Stimulated activated CD4-positive, alpha-beta T cell treated with anti-CD3 and anti-CD28 coated beads, Interleukin-4, amount 100 ng/mL, for 1 hour (primary cell): ENCODE measurements at places on chromosomes 1 and 21.

- DNase-seq: no peak
Measured at GRCh38 chr1:15031251-15031933, 122.2 kb upstream of the TMEM51 start.

DNA sequence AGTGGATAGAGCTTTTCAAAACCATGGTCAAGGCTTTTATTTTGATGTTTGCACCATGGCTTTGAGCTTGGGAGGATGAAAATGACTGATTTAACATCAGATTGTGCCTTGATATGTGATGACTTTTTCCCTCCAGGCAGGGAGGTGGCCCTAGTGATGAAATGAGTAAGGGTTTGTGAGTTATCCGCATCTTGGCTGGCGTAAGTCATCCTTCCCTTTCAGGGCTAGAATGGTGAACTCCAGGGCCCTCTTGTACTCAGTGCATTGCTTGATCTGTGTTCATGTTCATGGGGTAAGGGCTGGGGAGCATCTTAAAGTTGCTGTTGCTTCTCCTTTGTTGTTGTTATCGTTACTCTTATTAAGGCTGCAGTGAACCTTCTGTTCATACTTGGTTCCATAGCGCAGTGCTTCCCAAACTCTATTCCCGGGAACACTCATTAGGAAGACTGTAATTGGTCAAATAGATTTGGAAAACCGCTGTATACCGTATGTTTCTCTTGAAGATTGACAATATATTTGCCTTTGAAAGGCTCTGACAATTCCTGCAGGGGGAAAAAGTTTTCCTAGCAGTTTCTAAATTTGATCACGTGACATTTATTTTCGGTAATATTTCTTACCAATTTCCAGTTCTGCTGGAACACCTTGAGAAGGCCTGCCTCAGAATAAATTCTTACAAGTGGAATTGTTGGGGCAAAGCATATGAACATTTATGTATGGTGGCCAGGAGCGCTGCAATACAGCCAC lies 23.1 kb downstream of the GPR137B start:
- DNase-seq: no peak

- no peak for DNase-seq
Measured at GRCh38 chr1:178066908-178067614, 26.8 kb upstream of the RASAL2 start.

GRCh38 chr1:246445503-246445902 lies 61.6 kb downstream of the SMYD3 start:
- no peak for DNase-seq

DNA sequence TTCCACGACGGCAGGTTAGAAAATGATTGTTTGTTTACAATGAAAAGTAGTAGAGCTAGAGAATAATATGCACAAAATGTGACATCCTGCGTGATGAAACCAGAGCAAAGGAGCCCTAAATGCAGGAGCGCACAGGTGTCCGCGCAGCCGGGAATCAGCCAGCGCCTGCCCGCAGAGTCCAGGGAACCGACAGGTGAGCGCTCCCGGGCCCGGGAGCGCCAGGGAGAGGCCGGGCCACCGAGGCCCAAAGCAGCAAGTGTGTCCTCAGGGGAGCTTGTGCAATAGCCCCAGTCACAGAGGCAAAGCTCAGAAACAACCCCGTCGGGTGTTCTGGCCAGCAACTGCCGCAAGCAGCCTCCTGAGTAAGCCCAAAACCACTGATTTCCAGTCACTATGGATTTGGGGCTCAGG lies 789 bp upstream of the GALE start:
- no peak for DNase-seq

DNA sequence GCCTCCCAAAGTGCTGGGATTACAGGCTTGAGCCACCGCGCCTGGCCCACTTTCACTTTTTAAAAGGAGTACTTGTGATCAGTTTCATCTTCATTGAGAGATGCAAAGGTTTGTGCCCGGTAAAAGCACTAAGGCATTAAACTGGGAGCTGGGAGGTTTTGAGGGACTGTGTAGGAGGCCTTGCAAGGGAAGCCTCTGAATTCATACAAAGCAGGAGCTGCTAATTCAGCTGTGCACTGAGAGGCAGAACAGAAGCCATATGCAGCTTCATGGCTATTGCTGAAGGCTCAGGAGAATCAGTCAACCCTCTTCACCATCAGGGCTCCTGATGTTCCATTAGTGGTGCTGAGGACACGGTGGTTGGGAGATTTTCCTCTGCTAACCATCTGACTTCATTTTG lies 77.7 kb downstream of the GPR88 start:
- no peak for DNase-seq

- no peak for DNase-seq
Measured at GRCh38 chr1:182279724-182280503, 111.7 kb downstream of the GLUL start.

DNA sequence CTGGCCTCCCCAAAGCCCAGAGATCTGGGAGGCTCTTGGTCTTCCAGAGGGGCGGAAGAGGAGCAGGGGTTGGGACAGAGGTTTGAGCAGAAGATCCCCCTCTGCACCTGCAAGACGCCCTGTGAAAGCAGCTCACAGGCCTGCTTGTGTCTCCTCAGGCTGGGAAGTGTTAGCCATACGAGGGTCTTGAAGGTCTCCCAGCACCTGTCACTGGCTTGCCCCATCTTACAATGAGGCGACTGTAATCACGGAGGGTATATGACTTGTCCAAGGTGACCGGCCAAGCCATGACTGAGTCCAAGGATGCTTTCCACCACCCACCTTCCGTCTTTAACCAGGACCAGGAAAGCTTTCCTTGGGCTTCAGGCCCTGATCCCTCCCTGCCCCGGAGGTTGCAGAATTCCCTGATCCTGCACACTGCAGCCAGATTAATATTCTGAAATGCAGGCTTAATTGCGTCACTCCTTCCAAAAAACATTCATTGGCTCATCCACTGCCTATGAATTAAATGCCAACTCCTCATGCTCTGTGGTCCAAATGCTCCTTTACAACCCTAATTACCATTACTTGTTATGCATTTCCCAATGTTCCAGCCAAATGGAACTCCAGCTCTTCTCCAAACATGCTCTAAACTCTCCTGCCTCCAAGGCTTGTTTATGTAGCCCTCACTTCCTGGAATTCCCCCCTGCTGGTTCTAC lies 64.0 kb downstream of the DDX20 start:
- no peak for DNase-seq

DNA sequence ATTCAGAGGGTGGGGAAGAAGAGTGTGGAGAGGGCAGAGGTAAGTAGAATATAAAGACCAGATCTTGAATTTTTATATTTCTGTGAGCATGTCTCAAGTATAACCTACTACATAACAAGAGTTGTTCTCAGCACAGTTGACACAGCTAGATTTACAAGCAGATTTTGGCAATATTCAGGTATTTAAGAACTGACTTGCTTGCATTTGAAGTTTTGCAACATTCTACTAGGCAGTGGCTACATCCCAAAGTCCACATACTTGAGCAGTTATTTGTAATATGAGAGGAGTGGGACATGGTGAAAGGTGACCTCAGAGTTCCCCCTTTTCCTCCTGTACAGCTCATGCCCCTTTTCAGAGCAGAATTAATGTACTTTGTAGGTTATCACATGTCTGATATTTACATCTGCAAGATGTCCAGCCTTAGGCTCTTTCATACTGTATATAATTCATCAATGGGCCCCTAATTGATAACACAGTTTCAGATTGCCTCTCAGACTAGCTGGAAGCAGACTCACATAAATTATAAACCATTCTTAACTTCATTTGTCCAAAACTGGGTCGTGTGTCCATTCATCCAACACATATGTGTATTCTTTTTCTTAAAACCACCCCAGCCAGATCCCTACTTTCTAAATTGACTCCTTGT lies 136.7 kb upstream of the RAVER2 start:
- DNase-seq: no peak

DNA sequence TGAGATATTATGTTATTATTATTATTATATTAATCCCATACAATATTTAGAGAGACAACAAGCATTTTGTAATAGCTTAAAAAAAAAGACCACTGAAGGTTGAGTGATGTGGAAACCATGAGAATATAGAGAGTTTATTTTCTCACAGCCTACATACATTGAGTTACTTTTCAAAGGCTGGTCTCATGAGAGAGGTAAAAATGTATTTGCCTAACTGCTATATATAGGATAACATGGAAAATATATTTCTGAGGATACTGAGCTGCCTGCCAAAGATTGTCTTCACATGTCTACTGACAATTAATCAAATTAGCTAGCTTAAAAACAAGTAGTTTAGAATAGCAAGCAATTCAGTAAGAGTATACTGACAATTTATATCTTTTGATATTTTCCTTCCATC lies 192.2 kb upstream of the NRIP1 start:
- no peak for DNase-seq

DNA sequence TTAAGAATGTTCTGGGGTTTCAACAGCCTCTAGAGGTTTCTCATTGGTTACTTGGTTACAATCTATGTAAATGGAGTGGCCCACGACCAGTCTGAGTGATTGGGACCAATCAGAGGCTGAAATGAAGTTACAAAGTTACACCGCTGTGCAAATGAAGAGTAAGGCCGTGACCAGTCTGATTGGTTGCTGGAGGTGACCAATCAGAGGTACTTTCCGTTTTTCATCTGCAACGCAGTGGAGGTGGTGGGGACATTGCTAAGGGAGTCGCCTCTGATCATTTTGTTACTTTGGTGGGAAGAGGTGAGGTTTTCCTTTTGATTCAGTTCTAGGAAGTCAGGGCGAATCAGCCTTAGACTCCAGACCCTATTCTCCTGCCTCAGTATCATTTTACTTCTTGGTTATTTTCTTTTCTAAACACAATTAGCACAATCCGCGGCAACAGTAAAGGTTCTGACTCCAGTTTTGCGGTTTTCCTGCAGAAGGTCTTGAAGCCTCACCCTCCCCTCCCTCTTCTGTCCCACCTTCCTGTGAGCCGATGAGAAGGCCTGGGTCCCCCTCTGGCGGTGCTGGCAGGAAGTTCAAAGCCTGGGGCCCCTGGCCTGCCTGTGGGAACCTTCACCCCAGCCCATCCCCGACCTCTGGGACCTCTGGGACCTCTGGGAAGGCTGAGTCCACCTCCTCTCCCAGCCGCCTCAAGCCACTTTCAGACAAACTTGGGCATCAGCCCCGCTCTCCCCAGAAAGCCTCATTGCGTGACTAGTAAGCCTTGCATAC lies 38.7 kb upstream of the TTC34 start:
- peak; percentile 55 for DNase-seq

- DNase-seq: no peak
Measured at GRCh38 chr21:35039595-35040289, 9.4 kb downstream of the RUNX1 start.

DNA sequence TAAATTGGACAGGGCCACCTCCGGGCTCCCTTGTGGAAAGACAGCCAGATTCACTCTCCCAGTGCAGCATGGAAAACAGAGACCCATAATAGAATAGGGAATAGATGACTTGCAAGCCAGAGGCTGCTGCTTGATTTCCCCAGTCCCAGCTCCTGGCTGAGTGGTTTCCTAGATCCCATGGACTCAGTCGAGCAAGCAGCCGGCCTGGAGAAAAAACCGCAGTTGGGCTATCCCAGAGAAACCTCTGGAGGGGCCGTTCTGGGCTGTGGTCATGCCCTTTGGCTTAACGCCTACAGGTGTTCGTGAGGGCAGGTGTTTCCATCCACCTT lies 61.7 kb downstream of the ELK4 start:
- no peak for DNase-seq

- DNase-seq: no peak
Measured at GRCh38 chr1:215857317-215857716, 290.2 kb downstream of the KCTD3 start.
